CD4-positive, alpha-beta T cell treated with Interleukin-6 at 100 ng/mL for 8 hours (primary cell): ENCODE measurements at places on chromosomes 1 and 21.

- DNase-seq = no peak
These were observed 37.8 kb downstream of the LRRC71 start for GRCh38 chr1:156958247-156958714.

- DNase-seq = no peak
These were observed 10.2 kb downstream of the DDI2 start for GRCh38 chr1:15627343-15627988.

GRCh38 chr1:87956750-87957149, 628.1 kb downstream of the LMO4 start:
- no peak for DNase-seq

DNA sequence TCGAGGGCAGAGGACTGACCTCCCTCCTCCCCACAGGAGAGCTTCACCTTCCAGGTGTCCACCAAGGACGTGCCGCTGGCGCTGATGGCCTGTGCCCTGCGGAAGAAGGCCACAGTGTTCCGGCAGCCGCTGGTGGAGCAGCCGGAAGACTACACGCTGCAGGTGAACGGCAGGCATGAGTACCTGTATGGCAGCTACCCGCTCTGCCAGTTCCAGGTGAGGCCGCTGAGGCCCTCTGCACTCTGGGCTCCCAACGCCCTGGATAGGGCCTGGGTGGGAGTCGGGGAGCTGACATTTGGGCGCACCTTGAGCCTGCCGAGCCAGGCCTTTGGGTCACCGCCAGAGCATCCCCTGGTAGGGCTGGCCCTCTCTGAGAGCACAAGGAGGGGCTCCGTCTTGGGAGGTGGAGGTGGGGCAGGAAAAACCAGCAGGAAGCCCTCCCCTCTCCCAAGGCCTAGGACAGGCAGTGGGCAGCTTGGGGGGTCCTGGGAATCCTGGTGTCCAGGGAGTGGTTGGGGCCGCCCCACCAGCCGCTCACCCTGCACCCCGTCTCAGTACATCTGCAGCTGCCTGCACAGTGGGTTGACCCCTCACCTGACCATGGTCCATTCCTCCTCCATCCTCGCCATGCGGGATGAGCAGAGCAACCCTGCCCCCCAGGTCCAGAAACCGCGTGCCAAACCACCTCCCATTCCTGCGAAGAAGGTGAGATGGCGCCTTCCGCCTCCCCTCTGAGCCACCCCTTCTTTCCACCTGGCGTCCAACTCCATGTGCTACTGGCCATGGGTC, 65.1 kb downstream of the PIK3CD start:
- no peak for DNase-seq

DNA sequence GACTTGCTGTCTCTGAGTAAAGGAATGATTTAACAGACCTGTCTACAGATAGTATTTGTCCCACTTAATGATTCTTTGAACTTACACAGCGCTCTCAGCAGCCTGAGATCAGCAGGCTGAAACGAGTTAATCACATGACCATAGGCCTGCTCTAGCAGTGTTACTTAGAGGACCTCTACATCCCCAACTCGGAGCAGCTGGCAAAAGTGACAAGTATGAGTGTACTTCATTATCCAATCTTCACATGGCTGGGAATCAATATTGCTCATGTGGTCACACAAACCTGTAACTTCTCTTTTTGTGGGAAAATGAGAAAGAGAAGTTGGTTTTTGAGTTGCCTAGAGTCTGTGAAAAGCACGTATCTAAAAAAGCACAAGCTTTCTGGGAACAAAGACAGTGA, 11.4 kb upstream of the ATP13A2 start:
- DNase-seq = no peak
